T-helper 17 cell (primary cell): ENCODE measurements at places on chromosomes 1 and 21. TPM values are rescaled to one million over a fixed set of nuclear protein-coding genes. Genes with fewer than 3 reads are reported as not detected.

- no peak for DNase-seq
Observed at GRCh38 chr1:88472298-88472697, 211.8 kb upstream of the PKN2 start.

Gene KIF21B
- 87.7 TPM for total RNA-seq

DNA sequence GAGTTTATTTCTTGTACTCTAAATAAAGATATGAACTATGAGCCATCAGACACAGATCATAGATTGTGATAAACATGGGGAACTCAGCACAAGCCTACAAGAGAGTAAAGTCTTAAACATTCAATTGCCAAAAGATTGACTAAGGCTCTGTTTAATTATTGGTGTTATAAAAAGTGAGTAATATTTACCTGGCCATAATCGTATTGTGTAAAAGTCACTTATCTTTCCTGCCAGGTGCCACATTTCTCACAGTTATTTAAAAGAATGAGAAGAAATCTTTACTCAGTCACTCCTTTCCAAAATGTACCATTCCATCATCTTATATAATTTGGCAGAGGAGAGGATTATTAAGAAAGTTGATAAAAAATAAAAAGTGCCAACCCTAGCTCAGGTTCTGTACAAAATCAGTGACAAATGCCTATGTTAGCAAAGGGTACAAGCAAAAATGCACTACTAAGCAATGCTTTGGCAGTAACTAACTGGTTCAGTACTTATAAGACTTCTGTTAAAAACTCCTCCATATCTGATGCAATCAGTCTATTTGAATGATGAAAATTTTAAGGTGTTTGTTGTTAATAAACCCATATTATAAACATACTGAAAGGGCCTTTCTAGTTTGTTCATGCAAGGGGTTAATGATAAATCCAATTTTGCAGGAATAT, 5.8 kb upstream of the NR5A2 start:
- DNase-seq, result no peak

Gene OR10Z1
- total RNA-seq, result not detected

- DNase-seq, result no peak
Observed at GRCh38 chr1:233114860-233115259, 164.4 kb downstream of the NTPCR start.

- no peak for DNase-seq
Observed at GRCh38 chr1:193014400-193014799, 44.8 kb downstream of the UCHL5 start.

- DNase-seq, result no peak
Observed at GRCh38 chr1:47424336-47424982, 8.4 kb downstream of the FOXE3 start.

Gene APOBEC4
- total RNA-seq, result not detected

Gene IFI6
- 26.4 TPM for total RNA-seq

DNA sequence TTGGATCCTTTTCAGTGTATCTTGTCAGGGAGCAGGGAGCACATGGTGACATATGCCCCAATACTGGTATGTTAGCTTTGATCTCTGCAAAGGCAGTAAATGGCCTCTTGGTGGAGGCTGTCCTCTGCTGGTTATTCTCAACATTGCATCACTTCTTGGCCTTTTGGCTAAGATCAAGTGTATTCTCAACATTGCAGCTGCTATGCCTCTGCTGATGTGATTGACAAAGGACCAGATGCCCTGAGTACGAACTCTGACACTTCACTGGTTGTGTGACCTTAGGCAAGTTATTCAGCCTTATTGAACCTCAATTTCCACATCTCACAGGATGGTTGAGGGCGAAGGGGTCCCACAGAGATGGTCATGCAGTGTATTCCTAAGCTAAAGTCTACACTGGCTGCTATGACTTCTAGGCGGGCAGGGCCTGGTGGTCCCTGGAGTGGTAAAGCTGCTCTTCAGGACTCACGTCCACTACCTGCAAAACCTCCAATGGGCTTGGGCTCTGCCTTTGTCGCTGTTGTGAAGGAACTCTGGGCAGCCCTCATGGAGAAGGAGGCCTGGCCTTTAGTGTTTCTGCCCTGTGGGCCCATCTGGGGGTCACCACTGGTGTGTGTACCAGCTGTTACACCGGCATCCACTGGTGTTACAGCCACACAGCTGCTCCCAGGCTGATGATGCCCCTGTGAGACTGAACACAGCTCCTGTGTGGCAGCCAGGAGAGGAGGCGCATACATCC, 64.8 kb downstream of the DNTTIP2 start:
- no peak for DNase-seq

- DNase-seq, result no peak
Observed at GRCh38 chr1:149844101-149844500, 55.3 kb upstream of the BOLA1 start.

Gene SMIM1
- 0.75 TPM for total RNA-seq

GRCh38 chr1:233105225-233105624, 154.8 kb downstream of the NTPCR start:
- DNase-seq, result no peak

Gene LRIG2
- 23.1 TPM for total RNA-seq

Gene DYNLT5
- not detected for total RNA-seq

- no peak for DNase-seq
Observed at GRCh38 chr1:204578867-204579664, 62.9 kb downstream of the MDM4 start.
